ENCODE measurements at places on chromosomes 5 and 9.

DNA sequence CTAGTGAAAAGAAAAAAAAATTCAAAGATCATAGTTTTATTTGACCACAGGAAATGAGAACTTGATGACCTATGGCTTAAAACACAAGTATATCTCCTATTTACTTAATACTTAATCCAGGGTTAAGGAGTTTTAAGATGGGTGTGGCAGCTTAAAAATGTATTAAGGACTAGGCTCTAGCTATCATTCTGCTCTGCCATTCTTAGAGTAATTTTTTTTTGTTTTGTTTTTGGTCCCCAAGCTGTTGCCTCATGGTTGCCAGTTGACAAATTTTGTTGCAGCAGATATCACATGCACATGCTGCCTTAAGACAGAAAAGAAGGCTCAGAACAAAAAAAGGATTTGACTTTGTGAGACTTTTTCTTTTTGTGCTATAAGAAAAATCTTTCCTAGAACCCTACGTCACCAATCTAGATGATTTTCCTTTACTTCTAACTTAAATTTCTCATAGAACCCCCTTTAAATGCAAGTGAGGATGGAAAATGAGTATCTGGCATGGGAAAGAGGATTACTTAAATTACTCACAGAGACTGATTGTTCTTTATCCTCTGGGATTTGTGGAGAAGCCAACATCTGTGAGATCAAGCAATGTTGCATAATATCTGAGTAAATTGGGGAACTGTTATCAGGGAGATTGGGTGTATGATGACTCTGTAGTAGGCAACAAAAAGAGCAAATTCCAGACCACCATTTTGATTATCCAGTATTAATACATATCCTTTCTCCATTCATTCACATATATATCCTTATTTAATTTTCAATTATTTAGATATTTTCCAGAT lies 364.7 kb upstream of the CD180 start:
- no peak for DNase-seq

DNA sequence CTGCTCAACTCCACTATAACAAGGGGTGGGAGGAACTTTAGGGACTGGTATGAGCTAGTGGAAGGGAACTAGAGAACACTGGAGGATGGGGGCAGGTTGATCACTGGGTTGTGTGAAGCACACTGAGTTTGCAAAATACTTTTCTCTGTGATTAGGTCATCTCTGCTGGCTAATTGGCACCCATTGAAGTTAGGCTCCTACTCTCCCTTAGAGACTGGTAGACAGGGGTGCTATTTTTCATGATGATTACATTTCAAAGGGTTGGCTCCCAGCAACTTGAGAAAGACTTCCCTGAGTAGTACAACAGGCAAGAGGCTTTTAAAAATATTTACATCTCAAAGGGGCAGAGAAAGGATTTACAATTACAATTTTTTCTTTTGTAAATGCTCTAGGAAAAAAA lies 50.4 kb upstream of the MTAP start:
- no peak for DNase-seq

DNA sequence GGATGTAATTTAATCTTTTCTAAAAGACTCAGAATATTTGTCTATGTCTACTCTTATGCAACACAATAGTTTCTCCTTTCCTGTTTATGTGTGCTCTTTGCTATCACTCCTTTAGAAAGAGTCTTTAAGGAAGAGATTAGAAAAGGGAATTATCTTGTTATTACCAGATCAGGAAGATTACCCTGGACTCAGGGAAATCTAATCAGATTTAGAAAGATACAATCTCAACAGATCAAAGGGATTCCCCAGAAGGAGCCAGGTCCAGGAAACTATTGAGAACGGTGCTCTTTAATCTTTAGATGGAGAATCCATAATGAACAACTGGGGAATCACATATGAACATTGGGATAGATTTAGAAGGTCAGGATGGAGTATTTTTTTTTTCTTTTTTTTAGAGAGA lies 32.4 kb upstream of the ZFR start:
- DNase-seq, result no peak

DNA sequence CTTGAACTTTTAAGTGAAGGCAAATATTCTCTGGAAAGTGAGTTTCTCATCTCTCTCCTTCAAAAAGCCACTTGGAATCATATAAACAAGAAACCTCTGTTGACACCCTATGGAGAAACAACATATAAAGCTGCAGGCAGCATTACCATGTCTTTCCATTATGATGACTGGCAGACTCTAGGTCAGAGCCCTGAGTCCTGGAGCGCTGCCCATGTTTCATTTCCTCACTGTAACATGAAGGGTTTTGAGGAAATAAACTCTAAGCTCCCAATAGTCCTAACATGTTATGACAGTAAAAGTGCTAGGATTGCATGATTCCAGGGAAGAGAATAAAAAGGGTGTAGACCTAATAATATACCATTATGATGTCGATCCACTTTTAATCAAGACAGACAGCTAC lies 220.6 kb downstream of the CTNND2 start:
- DNase-seq, result no peak

- DNase-seq, result no peak
Measured at GRCh38 chr9:79945016-79945415, 373.3 kb downstream of the TLE4 start.

DNA sequence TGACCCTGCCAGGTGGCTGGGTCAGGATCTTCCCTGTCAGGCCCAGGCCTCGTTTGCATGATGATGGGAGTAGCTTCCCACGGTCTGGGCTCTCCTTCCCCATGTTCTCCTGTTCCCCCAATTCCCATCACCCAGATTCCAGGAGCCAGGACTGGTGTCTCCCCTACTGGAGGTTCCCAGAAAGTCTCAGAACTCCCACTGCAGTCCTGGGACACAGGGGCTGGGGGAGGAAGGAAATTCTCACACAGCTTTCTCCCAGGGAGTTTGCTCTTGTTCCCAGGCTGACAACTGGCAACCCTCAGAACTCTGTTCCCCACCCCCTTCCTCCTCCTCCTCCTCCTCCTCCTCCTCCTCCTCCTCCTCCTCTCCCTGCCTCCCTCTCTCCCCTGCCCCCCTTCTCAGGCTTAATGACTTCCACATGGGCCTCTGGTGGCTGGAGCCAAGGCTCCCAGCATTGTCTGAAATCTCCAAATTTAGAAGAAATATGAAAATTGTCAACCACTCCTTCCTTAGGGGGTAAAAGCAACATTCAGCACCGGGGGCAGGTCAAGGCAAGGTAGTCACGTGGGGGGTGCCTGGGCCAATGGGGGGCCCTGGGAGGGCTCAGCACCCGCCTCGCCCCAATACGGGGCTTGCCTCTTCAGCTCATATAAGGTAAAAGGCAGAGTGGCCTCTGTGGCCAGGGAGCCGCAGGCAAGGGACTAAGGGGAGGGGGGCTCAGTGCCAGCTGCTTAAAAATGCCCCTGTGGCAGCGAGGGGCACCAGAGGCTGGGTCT lies 27.3 kb upstream of the IL17B start:
- no peak for DNase-seq

DNA sequence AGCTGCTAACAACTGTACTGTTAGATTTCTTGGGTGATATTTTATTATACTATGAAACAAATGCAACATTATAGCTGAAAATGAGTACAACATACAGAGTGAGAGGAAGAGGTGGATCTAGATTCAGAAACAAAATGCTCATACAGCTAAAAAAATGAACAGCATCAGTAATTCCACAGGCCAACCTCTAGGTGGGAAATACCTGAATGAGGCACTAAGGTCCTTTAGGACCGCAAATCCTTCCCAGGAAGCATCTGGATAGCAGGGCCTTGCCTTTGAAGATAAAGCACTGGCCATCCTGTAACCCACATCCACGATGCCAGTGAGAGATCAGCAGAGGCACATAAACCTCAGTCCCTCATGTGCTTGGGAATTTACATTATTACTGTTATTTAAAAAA lies 310.8 kb downstream of the YTHDC2 start:
- DNase-seq, result no peak

DNA sequence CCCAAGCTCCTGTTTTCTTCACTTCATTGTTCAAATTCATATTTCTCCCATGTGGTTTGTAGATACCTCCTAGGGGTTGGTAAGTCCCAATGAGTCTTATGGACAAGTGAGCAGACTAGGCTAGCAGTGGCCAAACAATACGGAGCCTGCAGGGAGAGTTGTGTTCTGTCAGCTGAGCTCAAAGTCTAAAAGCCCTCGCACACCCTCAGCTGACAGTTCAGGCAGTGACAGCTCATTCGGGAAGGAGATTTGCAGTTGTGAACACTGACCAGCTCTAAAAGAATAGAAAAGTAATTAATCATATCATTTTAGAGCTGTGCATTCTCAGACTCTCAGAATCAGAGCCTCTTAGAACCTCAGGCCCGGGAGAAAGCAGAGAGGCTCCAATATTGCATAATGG lies 95.1 kb downstream of the SH3TC2 start:
- DNase-seq, result no peak

GRCh38 chr9:131477816-131478419 lies 24.8 kb upstream of the POMT1 start:
- no peak for DNase-seq

- no peak for DNase-seq
Measured at GRCh38 chr5:63089147-63089546, 510.5 kb downstream of the LRRC70 start.

DNA sequence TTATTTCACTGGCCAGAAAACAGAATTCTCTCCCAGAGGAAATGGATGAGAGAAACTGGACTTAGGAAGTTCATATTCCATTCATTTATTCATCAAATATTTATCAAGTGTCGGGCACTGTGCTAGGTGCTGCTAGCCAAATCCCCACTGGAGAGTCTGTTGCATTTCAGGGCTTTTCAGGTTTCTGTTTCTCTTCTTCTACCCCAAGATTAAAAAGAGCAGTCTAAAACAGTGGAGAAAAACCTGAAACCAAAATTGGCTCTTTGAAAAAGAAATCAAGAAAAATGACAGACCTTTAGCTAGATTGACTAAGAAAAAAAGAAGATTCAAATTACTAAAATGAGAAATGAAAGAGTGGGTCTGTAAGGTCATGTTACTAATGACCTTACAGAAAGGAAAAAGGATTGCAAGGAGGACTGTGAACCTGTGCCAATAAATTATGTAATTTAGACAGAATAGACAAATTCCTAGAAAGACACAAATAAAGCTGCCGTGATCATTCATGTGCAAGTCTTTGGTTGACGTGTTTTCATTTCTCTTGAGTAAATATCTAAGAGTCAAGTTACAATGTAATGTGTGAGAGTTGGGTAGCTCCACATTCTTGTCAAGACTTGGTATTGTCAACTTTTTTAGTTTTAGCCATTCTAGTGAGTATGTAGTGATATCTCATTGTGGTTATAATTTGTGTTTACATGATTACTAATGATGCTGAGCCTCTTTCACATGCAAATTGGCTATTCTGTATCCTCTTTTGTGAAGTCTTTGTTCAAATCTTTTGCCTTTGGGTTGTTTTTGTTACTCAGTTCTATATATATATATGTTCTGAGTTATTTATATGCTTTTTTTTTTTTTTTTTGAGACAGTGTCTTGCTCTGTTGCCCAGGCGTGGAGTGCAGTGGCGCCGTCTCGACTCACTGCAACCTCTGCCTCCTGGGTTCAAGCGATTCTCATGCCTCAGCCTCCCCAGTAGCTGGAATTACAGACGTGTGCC lies 23.7 kb downstream of the SNX30 start:
- no peak for DNase-seq

- no peak for DNase-seq
Measured at GRCh38 chr9:26301659-26302058, 590.9 kb downstream of the CAAP1 start.

GRCh38 chr9:85944672-85945071 lies 3.7 kb downstream of the NAA35 start:
- no peak for DNase-seq

- DNase-seq, result no peak
Measured at GRCh38 chr5:24331531-24331930, 313.2 kb downstream of the CDH10 start.

- no peak for DNase-seq
Measured at GRCh38 chr9:84166891-84167290, 173.7 kb downstream of the SLC28A3 start.

GRCh38 chr9:121399126-121399882 lies 29.3 kb upstream of the STOM start:
- no peak for DNase-seq
